ENCODE measurements at places on chromosomes 7 and 10.

DNA sequence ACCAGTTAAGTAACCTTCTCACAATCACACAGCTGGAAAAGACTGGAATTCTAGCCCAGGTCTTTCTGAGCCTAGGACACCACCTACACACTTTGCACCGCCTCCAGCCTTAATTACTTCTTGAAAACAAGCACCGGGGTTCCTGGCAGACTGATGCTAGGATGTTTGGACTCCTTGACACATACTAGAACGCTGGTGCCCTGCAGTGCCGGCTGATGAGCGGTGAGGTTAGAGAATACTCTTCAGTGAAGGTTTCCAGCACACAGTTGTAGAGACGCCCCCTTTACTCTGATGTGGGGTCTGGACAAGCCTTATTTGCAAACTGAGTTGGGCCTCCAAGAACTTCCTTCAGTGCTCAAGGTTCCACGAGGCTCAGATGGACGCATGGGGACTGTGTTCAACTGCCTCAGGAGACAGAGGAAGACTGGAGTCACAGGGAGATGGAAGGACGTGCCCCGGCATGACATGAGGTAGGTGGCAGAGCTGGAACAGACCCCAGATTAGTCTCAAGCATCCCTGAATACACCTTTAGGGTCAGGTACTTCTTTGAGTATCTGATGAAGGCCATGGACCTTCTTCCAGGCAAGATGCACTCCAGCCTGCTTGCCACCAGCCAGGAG is 89.6 kb downstream of the COBL start:
- DNase-seq: no peak

- DNase-seq: no peak
Observed at GRCh38 chr7:484356-485101, 35.1 kb downstream of the PDGFA start.

GRCh38 chr7:148699024-148699781 is 500 bp downstream of the CUL1 start:
- DNase-seq: no peak

DNA sequence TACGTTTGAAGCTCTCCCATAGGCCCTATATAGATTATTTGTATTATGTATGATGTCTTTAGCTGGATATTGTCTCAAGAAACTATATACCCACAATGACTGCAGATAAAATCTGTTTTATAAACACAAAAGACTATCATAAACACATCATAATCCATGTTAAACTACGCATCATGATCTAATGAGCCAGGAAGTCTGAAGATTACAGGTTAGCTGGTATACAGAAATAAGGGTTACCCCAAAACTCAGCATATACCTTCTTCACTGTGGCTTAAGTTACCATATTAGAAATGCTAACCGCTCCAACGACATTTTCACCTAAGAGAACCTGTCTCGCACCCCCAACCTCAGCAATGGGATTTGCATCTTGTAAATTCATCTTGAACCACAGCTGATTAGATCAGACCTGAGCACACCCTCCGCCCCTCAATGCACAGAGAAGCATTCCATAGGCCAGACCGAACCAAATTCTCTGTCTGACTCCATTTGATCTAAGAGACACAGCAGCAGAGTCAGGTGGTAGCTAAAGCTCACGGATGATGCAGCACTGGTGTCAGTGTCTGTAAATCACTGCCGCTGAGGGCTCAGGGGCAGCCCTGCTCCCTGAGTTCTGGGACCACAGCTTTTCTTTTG is 124.9 kb downstream of the NPY start:
- no peak for DNase-seq

- DNase-seq: no peak
Observed at GRCh38 chr10:113754768-113755167, 3.3 kb downstream of the PLEKHS1 start.

- DNase-seq: no peak
Observed at GRCh38 chr7:103009466-103010185, 65.0 kb downstream of the FBXL13 start.
